ENCODE measurements at places on chromosomes 1 and 21.

GRCh38 chr1:51235673-51236530 lies at the start of gene RNF11:
TSS of gene RNF11 (plus strand) at chr1:51236273. CDS start at chr1:51236757, 484 bp downstream.
- DNase-seq, result peak; percentile 90

- no peak for DNase-seq
Measured at GRCh38 chr1:194548071-194548470, 1361.7 kb upstream of the B3GALT2 start.

DNA sequence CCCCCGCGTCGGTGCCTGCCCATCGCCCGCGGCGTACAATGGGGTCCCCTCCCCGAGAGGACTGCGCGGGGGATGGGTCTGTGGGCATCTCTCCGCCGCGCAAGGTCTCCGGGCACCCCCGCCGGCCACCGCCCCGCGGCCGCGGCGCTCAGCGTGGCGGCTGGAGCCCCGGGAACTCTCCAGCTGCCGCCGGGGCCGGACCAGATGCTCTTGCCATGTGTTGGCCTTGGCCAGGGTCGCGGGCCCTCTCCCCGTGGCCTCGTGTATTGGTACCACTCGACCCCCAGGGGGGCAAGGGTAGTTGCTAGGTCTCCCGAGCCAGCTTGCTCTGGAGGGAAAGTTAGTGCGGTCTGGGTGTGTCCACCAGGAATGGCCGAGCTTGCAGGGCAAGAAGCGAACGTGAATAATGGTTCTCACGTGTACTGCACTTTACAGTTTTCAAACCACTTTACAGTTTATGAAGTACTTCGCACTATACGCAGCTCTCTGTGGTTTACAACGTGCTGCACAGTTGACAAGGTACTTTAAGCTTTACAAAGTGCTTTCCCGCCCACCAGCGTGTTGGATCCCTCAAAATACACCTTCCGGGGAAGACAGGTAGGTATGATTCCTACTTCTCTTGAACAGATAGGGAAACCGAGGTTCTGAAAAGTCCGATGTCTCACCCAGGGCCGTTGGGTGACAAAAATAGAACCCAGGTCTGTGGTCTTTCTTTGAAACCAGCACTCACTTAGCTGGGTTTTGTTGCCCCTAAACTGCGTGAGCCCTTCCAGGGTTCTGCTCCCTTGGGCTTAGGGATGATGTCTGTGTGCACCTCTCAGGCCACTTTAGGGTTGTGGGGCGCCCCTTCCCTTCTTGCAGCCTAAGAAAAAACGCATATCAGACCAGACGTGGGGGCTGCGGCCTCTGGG lies 1.2 kb downstream of the EPHB2 start:
- DNase-seq, result no peak

GRCh38 chr1:186670297-186671135 lies 9.7 kb downstream of the PTGS2 start:
- no peak for DNase-seq

GRCh38 chr1:229863651-229864545 lies 203.1 kb upstream of the GALNT2 start:
- no peak for DNase-seq

DNA sequence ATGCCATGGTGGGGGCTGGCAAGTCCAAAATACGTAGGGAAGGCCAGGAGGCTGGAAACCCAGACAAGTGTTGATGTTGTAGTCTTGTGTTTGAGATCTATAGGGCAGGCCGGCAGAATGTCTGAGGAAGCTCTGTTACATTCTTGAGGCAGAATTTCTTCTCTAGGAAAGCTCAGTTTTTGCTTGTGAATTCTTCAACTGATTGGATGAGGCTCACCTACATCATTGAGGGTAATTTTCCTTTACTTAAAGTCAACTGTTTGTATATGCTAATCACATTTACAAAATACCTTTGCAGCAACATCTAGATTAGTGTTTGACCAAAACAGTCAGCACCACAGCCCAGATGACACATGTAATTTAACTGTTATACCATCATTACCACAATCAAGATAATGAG lies 37.0 kb downstream of the PATJ start:
- no peak for DNase-seq

DNA sequence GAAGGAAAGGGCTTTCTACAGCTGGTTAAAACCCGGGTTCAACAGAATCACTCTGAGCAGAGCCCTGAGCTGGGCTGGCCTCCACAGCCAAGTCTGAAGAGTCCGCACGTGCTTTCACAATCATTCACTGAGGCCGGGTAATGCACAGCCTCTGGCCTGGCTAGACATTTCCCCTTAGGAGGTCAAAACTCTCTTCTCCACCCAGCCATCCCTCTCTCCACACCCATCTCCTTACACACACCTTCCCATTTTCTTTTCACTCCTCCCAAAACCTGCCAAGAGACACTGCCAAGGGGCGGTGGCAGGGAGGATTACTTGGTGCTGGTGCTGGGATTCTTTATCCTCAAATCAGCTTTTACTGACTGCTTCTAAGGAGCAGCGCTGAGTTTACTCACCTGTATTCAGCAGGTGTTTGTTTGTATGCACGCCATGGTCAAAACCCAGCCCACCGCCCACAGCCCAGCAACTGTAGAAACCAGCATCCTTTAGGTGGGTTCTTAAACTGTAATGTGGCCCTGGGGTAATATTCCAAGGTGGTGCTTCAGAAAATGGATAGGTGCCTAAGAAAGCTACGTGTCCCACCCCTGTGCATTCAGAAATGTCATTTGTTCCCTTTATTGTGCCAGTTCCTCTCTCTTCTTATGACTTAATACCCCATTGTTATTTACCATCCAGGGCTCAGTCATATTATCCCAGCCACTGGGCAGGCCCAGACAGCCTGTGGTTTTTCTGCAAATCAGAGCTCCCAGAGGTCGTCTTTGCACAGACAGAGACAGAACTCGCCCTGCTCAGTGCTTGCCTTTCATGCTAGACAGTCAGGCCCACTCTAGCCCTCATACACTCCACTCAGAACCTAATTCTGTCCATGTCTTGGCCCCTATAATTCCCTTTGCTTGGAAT lies 80.2 kb downstream of the ADSS2 start:
- no peak for DNase-seq

GRCh38 chr21:17340081-17340480 lies 172.8 kb upstream of the CXADR start:
- no peak for DNase-seq

DNA sequence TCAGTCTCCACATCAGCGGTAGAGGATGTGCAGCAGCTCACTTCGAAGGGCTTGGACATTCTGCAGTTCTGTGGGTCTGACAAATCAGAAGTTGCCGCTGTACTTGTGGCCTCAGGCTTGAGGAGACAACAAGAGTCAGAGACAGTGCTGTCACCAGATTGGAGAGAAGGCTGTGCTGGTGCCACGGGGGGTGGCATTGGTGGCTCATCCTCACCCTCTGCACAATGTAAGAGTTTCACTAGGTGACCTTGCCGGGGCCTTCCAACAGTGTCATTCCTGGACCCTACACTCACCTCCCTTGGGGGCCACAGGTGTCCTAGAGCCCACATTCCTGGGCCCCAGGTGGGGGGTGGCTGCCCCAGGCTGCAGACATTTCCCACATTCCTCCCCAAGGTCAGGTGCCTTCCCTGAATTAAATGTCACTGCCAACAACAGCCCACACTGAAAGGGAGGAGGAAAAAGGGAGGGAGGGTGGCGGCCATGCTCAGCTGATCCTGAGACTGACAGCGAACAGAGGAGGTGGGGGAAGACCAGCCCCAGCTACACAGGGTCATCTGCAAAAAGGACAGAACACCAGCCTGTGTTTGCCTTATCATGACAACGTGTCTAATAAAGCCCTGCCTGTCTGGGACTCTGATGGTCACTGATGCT lies 46.4 kb downstream of the TMCC2 start:
- no peak for DNase-seq

DNA sequence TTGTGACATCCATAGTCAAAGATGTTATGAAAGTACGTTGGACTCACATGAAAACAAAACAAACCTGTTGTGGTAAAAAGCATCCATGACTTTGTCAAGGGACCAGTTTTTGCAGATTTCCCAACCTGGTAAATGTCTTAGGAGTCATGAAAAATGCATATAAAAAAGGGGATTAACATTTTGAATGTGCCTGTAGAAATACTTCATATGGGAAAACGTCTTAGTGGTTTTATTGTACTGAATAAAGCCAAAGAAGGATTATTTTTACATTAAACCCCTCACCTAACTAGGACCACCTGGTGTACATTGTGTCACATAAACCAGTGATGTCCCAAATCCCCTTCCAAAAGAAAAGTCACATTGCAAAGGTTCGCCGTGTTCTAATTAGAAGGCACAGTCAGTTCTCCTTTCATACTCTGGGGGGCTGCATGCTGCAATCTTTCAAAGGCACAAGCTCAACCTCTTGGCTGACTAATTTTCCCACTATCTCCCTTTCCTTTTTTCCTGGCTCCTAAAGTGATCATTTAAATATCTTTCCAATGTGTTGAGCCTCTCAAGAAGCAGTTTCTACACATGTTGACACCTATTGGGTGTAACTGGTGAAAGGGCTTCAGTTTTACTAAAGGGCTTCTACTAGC lies 119.8 kb upstream of the SPAG17 start:
- DNase-seq, result no peak

GRCh38 chr1:27671964-27672749 lies at the start of gene IFI6:
TSS of gene IFI6 (minus strand) at chr1:27672192. CDS start at chr1:27669314, 2,878 bp downstream.
- peak; percentile 68 for DNase-seq

GRCh38 chr1:119794876-119795240 lies 16.4 kb downstream of the REG4 start:
- DNase-seq, result no peak

GRCh38 chr21:45282283-45283034 lies 5.2 kb downstream of the POFUT2 start:
- no peak for DNase-seq

DNA sequence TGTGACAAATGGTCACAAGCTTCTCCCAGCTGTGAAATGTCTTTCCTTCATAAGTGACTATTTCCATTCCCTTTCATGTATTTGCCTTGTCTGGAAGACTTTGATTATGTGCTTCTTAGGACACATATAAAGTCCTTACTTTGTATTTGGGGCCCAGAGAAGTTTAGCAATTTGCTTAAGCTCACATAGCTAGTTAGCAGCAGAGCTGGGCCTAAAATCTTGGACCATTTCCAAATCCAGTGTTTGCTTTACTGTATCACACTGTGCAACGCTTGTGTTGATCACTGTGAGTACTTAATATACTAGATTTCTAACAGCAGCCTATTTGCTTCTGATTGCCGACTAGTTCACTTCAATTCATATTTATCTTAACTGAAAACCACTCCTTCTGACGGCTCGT lies 2.2 kb upstream of the KCNA3 start:
- no peak for DNase-seq

- peak; percentile 28 for DNase-seq
Measured at GRCh38 chr1:201119206-201120197, 7.3 kb upstream of the CACNA1S start.

- DNase-seq, result no peak
Measured at GRCh38 chr1:18419113-18419844, 61.5 kb upstream of the KLHDC7A start.

GRCh38 chr1:231039161-231040018 lies 664 bp downstream of the FAM89A start:
- no peak for DNase-seq

- no peak for DNase-seq
Measured at GRCh38 chr1:154533952-154534844, 24.3 kb downstream of the UBE2Q1 start.

- DNase-seq, result no peak
Measured at GRCh38 chr21:17925899-17926298, 106.7 kb upstream of the C21orf91 start.

GRCh38 chr1:208475951-208476845 lies 232.0 kb upstream of the PLXNA2 start:
- no peak for DNase-seq

Data from T-helper 17 cell (primary cell).